Kasumi-1 (cell line): ENCODE measurements at places on chromosomes 3 and 15.

DNA sequence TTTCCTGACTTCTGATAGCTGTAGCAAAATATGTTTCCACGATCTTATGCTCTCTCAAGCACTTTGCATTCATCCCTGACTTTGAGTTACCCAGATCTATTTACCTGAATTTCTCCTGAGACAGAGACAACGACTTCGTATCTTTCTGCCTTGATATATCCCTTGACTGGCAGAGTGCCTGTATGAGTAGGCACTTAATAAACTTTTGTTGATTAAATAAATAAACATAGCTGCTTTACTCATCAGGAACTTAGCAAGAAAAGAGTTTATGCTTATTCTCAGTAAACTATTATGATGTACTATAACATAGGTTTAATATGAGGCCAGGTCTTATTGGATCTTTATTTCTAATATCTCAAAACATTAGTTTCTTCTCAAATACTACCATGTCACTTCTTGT lies 85.6 kb upstream of the PHLDB2 start:
- DNase-seq: no peak

DNA sequence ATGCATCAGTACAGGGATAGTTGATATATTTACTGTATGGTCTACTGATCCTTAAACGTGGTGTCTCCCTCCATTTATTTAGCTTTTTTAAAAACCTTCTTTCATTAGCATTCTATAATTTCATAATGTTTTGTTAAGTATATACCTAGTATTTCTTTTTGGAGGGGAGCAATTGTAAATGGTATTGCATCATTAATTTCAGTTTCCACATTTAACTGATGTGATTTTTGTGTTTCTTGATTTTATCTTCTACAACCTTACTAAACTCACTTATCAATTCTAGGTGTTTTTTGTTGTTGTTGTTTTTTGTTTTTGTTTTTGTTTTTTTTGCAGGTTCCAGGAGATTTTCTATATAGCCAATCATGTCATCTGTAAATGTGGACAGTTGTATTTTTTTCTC lies 18.4 kb downstream of the GOLGA6L1 start:
- DNase-seq: no peak

GRCh38 chr3:157447026-157447694 lies 10.5 kb downstream of the PTX3 start:
- peak; percentile 59 for DNase-seq

- no peak for DNase-seq
Observed at GRCh38 chr15:100090411-100090810, 251.4 kb downstream of the ADAMTS17 start.

- no peak for DNase-seq
Observed at GRCh38 chr3:10911350-10912002, 81.1 kb upstream of the SLC6A1 start.

- no peak for DNase-seq
Observed at GRCh38 chr3:133570139-133570936, 3.1 kb upstream of the CDV3 start.

GRCh38 chr15:47504624-47505256 lies 212.6 kb upstream of the SEMA6D start:
- peak; percentile 91 for DNase-seq

- no peak for DNase-seq
Observed at GRCh38 chr3:58793938-58794337, 127.4 kb upstream of the FAM3D start.

GRCh38 chr3:194707147-194707540 lies 21.5 kb downstream of the FAM43A start:
- DNase-seq: no peak

DNA sequence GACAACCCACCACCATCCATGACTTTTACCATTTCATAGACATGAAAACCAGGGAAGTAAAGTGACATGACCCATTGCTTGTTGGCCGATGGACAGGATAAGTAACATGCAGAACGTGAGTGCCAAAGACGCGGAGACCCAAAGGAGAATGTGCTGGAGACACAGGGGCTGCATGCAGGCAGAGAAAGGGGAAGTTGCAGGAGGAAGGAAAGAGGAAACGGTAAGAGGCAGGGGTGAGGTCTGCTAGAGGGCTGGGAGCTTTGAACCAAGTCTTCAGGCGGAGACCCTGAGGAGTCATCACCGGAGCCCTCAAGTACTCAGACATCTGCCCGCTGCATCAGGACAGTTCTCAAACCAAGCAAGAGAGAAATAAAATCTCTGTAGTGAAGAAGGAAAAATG lies 34.9 kb downstream of the MAGEF1 start:
- DNase-seq: peak; percentile 98

DNA sequence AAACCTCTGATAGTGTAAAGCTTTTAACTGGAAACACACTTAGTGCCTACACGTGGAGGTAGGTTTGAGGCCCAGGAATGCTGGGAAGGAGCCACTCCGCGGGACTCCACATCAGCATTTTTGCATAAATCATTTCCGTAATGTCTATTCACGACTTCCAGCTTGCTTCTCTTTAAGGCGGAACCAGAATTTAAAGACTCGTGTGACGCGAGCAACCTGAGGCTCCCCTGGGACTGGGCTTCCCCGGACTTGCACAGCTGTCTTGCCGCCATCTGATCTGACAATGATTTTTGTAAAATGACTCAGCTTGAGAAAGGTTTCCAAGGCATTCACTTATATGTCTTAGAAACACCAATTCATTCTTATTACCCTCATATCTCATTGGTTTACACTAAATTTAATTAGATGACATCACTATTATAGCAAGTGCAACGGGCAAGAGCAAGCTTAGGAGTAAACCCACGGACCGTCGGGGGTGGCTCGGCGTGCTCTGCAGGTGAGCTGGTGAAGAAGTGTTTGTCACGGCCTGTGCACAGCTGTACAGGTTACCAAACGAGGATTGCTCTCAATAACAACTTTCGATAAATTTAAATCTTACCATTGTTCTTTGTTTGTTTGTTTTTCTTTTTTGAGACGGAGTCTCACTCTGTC lies 95.2 kb downstream of the CHSY1 start:
- no peak for DNase-seq

- DNase-seq: no peak
Observed at GRCh38 chr3:19645093-19645492, 288.9 kb downstream of the EFHB start.

DNA sequence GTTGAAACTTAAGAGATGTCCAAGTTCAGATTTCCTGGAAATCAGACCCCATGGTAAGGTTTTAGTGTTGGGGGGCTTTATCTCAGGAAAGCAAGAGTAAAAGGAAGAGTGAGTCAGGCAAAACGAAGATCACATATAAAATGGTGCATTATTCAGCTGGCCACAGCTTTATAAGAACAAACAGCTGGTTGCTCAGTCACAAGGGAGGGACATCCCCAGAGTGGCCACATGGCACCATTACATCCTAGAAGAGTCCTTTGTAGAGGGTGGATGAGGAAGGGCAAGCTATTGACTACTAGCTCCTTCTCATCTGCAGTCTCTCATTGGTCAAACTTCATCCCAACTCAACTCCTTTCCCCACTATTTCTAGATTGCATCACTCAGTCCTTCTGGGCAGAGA lies 68.3 kb upstream of the COL8A1 start:
- no peak for DNase-seq

- no peak for DNase-seq
Observed at GRCh38 chr3:27078246-27078913, 290.8 kb downstream of the NEK10 start.

DNA sequence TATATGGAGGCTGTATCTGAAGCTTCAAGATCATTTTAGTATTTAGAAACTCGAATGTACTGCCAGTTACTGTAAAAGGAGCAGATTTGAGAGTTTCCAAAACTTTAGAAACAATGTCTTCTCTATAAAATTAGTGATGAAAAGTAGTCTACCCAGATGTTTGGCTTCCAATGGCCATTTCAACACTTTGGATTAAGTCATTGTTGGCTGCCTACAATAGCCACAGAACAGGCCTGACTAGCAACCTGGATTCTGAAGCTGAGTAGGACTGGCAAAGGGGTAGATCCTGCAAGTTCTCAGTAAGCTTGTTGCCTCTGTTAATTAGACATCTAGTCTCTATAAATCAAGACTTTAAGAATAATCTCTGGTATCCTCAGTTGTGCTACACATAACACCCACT lies 239.0 kb upstream of the KCNMB2 start:
- DNase-seq: no peak

GRCh38 chr15:29046281-29046810 lies 160.6 kb downstream of the APBA2 start:
- no peak for DNase-seq
